ENCODE measurements at places on chromosomes 5 and 9. TPM values are rescaled to one million over a fixed set of nuclear protein-coding genes. Genes with fewer than 3 reads are reported as not detected.

- H3K27me3 ChIP-seq: no peaks in the 10 kb centered on the region
- H3K27ac ChIP-seq: no peak overlapping the region
- H3K36me3 ChIP-seq: no peaks in the 10 kb centered on the region
- no peaks in the 10 kb centered on the region for H3K4me1 ChIP-seq
- DNase-seq: no peak
These were observed 122.1 kb downstream of the WNK2 start for GRCh38 chr9:93306081-93306480.

Gene IFNA21
- not detected for total RNA-seq

DNA sequence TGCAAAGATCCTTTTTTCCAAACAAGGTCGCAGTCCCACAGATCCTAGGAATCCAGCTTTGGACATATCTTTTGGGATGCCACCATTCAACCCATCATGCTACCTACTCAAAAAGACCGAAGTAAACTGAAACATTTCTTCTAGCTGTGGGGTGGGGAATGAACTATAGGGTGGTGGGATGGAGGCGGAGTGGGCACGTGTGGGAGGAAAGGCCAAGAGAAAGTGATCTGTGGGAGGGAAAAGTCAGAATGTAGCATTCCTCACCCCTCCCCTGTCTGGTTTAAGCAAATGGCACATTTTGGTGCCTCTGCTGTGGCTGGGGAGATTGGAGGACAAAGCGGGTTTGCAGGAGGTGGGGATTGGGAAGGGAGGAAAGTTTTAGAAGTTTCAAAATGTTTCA, 59.2 kb upstream of the IL17B start:
- H3K27me3 ChIP-seq: no peaks in the 10 kb centered on the region
- H3K4me1 ChIP-seq: no peaks in the 10 kb centered on the region
- H3K27ac ChIP-seq: no peak overlapping the region
- no peak overlapping the region for H3K4me3 ChIP-seq

DNA sequence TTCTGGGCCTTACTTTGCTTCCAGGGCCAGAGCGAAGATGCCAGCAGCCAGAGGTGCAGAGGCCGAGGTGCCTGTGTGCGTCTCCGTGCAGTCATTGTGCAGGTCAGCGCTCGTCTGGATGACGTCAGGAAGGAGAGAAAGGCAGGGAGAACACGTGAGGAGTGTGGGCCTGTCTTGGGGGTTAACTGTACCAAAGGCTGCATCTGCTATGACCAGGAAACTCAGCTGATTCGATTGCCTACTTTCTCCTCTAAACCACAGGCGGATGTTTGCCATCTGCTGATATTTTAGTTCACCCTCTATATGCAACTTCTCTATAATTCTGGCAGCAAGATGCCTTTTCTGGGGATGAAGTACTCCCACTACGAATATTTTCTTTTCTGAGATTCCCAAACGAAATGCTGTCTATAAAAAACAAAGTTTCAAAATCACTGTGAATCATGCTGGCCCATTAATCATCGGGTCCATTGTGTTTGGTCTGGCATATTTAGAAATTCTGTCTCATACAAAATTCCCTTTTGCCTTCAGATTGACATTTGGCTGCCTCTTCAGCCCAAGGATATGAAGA, 24.8 kb downstream of the PCSK1 start:
- no peaks in the 10 kb centered on the region for H3K36me3 ChIP-seq
- H3K27me3 ChIP-seq: no peaks in the 10 kb centered on the region
- no peak for DNase-seq
- H3K4me3 ChIP-seq: no peak overlapping the region
- H3K27ac ChIP-seq: no peak overlapping the region

DNA sequence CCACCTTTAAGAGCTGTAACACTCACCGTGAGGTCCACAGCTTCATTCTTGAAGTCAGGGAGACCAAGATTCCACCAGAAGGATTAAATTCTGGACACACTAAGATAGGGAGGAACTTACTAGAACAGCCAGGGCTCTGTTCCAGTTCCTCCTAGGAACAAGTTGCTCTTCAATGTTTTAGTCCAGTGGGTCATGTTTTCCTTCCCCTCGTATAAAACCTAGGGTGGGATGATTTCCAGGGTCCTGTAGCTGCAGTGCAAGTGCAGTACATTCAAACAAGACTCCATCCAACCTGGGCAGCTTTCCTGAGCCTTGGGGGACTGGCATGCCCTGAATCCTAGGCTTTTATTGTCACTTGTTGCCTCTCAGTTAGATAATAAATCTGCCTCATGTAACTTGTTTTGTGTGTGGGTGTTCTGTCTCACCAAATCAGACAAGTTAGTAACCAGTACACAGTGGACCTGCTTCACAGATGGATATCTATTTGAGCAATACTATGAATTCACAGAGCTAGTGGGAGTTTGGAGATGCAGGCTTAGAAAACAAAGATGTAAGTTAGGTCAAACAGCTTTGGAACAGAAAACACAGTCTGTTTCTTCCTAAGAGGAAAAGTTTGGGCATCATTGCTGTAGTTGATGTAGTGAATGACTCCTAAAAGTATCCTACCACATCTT, 405.6 kb downstream of the GABRG2 start:
- H3K27ac ChIP-seq: no peak overlapping the region
- H3K4me3 ChIP-seq: no peak overlapping the region
- no peaks in the 10 kb centered on the region for H3K36me3 ChIP-seq
- DNase-seq: no peak
- H3K4me1 ChIP-seq: no peaks in the 10 kb centered on the region

DNA sequence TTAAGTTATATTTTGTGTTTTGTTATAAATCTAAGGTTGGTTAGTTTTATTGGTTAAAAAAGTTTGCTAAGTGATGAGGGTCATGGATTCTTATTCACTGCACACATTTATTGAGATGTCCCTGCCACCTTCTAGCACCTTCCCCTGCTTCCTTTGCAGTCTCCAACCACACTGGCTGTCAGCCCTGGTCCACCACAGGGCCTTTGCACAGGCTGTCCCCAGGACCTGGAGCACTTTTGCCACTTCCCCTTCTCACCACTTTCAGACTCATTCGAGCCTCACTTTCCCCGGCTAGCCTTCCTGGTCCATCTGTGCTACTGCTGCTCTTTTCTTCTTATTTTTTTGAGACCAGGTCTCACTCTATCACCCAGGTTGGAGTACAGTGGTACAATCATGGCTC, 45.3 kb downstream of the ARHGAP26 start:
- H3K36me3 ChIP-seq: no peaks in the 10 kb centered on the region
- no peak for DNase-seq
- H3K27me3 ChIP-seq: no peaks in the 10 kb centered on the region
- H3K4me1 ChIP-seq: no peaks in the 10 kb centered on the region
- H3K27ac ChIP-seq: no peak overlapping the region

GRCh38 chr5:148382961-148383360, 797 bp upstream of the FBXO38 start:
- DNase-seq: no peak
- peak overlapping the region; percentile 77 for H3K27ac ChIP-seq
- 0 out of 2 replicates have a peak, but pooled peaks cover 2% of the 10 kb centered on the region for H3K36me3 ChIP-seq
- H3K4me3 ChIP-seq: peak overlapping the region; percentile 86
- no peaks in the 10 kb centered on the region for H3K27me3 ChIP-seq
- H3K4me1 ChIP-seq: peaks cover 8% of the 10 kb centered on the region

DNA sequence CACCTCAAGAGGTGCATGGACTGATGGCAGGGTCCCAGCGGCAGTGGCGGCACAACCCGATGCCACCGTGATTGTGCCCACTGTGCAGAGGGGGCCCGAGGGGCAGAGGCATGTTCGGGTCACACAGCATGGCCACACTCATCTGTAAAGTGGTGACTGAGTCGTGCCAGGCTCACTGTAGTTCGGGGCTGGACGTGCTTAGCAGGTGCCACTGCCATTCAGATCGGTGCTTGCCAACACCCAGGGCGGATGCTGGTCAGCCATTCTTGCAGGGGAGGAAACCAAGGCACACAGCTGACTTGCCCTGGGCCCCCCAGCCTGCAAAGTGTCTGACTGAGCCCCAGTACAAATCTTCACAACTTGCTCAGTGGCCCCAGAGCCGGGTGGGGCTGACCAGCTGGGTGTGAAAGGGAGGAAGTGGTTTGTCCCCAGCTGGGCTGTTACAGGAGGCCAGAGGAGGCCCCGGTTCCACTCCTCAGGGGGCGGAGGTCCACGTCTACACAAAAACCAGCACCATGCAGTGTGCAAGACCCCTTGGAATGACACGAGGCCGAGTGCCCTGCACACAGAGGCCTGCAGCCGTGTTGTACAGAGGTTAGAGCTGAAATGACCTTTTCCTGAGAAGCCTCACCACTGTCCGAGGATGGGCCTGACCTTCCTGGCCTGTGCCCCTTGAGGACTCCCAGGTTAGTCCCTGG, 17.9 kb downstream of the FGD3 start:
- H3K36me3 ChIP-seq: no peaks in the 10 kb centered on the region
- peak overlapping the region; percentile 72 for H3K4me3 ChIP-seq
- peak overlapping the region; percentile 97 for H3K27ac ChIP-seq
- H3K4me1 ChIP-seq: peaks cover 32% of the 10 kb centered on the region
- no peaks in the 10 kb centered on the region for H3K27me3 ChIP-seq

GRCh38 chr9:137053944-137054931, at the start of gene ENTPD2:
Gene ENTPD2, minus strand, starts transcription at chr9:137054061. Its CDS starts 64 bp downstream, at chr9:137053997.
- no peak for DNase-seq
- peaks cover 16% of the 10 kb centered on the region for H3K27me3 ChIP-seq
- H3K4me1 ChIP-seq: no peaks in the 10 kb centered on the region
- H3K27ac ChIP-seq: no peak within 1 kb of the TSS
- H3K4me3 ChIP-seq: no peak within 1 kb of the TSS

Gene CCDC152
- 11.6 TPM for total RNA-seq

- H3K27me3 ChIP-seq: no peaks in the 10 kb centered on the region
- no peaks in the 10 kb centered on the region for H3K36me3 ChIP-seq
These were observed 107.5 kb downstream of the ACER2 start for GRCh38 chr9:19516348-19516747.

GRCh38 chr5:158434749-158435148, 575.8 kb upstream of the CLINT1 start:
- H3K27ac ChIP-seq: no peak overlapping the region
- H3K4me3 ChIP-seq: no peak overlapping the region
- DNase-seq: no peak
- no peaks in the 10 kb centered on the region for H3K36me3 ChIP-seq

DNA sequence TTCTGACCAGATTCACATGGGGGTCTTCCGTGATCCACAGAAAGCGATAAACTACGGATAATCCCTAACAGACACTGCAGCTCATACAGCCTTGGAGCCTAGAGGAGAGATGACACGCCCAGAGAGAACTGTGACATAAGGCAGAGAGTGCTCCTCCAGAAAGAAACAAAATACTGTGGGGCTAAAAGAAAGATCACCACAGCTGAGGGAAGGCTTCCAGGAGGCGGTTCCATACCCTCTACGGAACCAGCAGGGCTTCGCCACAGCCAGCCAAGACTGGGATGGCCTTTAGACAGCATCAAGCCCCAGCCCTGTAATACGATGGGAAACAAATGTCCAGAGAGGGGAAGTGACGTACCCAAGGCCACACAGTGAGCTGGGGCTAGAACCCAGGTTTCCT, 19.3 kb downstream of the GPX3 start:
- H3K4me3 ChIP-seq: no peak overlapping the region
- H3K27ac ChIP-seq: no peak overlapping the region
- H3K4me1 ChIP-seq: no peaks in the 10 kb centered on the region
- no peaks in the 10 kb centered on the region for H3K27me3 ChIP-seq

DNA sequence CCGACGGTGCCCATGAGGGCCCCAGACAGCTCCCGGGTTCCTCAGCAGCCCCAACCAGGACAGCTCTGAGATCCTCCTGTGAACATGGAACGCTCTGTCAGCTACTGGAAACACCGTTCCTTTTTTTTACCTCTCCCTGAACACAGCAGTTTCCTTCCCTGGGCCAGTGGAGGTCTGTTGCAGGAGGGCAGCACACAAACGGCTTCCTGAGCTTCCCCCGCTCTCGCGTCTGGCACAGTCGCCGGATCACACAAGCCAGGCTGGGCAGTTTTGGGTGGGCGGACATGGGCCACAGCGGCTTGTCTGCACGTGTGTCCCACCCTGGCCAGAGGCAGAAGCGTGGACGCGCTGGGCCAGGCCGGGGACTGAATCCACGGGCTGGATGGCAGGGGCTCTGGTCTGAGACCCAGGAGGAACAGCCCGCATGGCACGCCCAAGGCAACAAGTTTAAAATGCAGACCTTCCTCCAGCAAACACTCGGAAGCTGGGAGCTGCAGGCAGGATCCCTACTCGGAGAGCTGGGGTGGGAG, 106.8 kb upstream of the SARDH start:
- H3K27ac ChIP-seq: no peak overlapping the region
- H3K4me3 ChIP-seq: no peak overlapping the region
- peaks cover 8% of the 10 kb centered on the region for H3K36me3 ChIP-seq
- H3K4me1 ChIP-seq: no peaks in the 10 kb centered on the region
- DNase-seq: no peak

DNA sequence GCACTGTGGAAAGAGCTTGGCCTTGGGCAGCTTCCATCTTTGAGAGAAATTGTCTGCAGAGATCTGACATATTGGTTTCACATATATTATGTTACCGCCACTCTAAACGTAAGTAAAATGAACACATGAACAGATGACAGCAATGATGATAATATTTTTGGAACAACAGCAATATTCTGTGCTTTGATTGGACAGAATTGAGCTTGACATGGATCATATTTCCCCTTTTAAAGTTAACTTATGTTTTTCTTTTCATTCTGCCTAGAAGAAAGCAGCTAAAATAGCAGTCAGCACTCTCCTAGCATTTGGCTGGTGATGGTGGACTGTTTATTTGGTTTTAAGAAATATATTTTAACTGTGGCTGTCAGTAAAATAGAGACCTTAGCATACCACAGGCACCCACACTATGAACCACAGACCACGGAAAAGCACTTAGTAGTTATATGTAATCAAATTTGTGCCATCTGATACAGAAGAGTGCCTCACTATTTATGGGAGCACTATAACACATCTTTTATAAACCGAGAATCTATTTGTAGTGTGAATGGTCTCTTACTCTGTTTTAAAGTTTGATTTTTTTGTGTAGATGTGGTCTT, 1.8 kb upstream of the CFAP95 start:
- H3K27ac ChIP-seq: no peak overlapping the region
- no peaks in the 10 kb centered on the region for H3K27me3 ChIP-seq
- no peak for DNase-seq
- no peaks in the 10 kb centered on the region for H3K36me3 ChIP-seq
- no peaks in the 10 kb centered on the region for H3K4me1 ChIP-seq

Gene F2RL1
- 0.10 TPM for total RNA-seq

Gene CEL
- 4.1 TPM for total RNA-seq

DNA sequence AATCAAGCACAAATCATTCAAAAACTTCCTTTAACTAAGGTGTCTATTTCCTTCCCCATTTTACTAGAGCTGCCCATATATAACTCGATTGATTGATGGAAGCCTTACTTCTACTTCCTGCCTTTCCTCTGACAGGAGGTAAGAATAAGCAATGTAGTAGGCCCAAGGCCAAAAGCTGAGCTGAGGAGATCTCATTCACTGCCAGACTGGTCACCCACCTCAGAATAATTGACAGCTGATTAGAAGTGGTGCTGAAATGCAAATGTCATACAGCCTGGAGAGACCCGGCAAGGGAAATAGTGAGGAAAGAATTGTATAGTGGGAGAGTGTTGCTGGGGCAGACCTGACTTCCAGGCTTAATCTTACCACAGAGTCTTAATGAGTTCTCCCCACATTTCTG, 239.9 kb downstream of the SAXO1 start:
- DNase-seq: no peak
- H3K27ac ChIP-seq: no peak overlapping the region
- no peak overlapping the region for H3K4me3 ChIP-seq
- H3K4me1 ChIP-seq: no peaks in the 10 kb centered on the region
- H3K27me3 ChIP-seq: no peaks in the 10 kb centered on the region

Gene C5orf58
- total RNA-seq: not detected
